ENCODE measurements at places on chromosomes 3 and 15.

DNA sequence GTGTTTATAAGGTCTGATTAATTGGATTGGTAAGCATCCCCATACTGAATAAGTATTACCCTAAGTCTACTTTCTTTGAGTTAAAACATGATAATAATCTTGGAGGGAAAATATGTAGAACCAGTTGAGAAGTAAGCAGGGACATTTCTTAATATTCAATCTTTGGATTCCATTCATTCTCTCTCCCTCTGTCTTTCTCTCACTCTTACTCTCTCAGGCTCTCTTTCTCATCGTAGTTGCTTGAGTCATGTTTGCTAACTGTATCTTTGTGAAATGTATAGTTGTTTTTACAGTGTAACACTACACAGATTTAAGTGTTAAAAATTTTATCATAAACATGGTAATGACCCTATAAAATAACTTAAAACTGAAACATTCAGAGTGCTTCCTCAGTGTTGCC is 163.8 kb downstream of the RSRC1 start:
- no peak for DNase-seq

DNA sequence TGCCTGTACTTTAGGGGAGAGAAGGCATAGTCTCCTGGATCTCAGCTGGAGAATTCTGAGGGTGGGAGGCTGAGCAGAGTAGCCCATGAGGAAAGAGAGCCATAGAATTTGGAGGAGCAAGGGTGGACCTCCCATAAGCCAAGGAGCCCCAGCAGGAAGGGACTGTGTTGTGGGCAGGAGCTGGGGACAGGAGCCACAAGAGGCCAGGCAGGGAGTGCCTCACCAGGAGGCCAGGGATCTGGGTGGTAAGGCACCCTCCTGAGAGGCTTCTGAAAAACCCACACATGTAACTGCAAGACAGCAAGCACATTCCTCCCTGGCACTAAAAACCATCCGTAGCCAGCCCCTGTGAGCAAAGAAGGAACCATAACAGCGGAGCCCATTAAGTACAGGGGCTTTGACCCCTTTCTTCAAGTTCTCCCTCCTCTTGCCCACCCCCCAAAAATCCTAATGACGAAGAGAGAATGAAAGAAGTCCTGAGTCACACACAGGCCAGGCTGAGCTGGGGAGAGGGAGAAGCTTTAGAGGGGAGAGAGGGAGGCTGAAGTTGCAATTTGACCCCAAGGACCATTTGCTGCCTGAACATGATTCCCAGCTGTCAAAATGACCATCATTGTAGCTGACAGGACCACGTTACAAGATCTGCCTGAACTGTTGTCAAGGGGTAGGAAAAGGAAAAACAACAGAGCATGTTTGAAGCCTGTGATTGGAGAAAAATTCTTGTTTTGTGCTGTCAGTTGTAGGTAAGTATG is 82.6 kb downstream of the TRIM42 start:
- no peak for DNase-seq

DNA sequence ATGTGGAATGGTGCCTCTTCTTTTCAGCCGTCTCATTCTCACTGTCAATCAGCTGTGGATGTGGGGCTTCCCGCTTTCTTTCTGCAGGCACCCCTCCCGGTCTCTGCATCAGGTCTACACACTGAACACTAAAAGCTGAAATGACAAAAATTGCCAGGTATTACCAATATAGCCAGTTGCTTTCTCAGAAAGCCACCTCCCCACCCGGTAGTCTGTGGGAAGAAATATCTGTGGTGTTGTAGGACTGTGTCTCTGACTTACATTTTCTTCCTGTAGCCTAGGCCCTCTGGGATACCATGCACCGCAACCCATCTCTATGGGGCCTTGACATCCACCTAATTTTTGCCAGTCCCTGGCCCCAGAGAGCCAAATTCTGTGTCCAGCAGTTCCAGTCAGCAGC is 19.2 kb upstream of the EPHB1 start:
- DNase-seq, result no peak

DNA sequence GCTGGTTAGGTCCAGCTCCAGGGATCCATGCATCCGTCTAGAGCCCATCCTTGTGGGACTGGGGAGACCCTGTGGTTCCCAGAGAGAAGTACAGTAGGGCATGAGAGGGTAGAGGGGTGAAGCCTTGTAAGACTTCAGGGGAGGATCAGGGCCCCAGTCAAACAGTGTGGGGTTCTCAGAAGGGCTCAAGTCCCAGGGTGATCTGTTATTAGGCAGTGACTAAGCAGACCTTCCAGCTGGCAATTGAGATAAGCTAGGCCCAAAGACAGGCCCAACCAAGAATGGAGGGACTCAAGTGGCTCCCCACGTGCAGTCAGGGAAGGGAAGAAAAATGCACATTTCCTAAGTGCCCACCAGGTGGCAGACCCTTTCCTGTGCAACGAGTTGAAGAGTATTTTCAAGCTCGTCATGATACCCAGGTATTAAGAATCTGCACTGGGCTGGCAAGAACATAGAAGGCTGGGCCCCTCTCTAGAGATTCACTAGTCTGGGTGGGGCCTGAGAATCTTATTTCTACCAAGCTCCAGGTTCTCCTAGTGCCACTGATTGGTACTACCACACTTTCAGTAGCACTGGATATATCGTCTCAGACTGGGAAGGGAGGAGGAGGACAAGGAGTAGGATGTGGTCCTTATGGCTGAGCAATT is 240.8 kb downstream of the NR1D2 start:
- peak; percentile 41 for DNase-seq

DNA sequence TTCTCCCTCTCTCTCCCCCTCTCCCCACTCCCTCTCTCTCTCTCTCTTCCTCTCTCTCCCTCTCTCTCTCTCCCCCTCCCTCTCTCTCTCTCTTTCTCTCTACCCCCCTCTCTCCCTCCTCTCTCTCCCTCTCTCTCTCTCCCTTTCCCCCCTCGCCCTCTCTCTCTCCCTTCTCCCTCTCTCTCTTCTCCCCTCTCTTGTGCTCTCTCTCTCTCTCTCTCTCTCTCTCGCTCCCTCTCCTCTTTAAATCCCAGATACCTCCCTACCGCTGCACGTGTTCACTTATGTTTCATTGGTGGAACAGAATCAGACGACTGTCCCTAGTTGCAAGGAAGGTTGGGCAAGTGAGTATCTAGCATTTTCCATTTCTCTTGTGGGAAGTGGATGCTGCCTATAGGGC is 166.5 kb downstream of the EBLN2 start:
- DNase-seq, result no peak

DNA sequence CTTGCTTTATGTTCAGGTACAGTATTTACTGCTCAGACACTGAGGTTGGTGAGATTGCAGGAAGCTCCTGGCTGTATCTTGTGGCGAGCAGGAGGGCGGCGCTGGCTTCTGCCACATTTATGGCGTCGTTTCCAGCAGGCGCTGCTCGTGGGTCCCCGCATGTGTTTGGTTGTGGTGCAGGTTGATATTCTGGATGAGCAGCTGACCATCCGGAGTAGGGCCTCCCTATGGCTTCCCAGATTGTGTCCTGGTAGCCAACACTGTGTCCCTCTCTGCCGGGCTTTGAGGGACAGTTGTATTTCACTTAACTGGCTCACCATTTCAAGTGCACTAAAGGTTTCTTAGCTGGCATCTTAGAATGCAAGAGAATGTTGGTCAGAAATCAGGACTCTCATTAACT is 386.5 kb upstream of the TPM1 start:
- DNase-seq, result no peak

DNA sequence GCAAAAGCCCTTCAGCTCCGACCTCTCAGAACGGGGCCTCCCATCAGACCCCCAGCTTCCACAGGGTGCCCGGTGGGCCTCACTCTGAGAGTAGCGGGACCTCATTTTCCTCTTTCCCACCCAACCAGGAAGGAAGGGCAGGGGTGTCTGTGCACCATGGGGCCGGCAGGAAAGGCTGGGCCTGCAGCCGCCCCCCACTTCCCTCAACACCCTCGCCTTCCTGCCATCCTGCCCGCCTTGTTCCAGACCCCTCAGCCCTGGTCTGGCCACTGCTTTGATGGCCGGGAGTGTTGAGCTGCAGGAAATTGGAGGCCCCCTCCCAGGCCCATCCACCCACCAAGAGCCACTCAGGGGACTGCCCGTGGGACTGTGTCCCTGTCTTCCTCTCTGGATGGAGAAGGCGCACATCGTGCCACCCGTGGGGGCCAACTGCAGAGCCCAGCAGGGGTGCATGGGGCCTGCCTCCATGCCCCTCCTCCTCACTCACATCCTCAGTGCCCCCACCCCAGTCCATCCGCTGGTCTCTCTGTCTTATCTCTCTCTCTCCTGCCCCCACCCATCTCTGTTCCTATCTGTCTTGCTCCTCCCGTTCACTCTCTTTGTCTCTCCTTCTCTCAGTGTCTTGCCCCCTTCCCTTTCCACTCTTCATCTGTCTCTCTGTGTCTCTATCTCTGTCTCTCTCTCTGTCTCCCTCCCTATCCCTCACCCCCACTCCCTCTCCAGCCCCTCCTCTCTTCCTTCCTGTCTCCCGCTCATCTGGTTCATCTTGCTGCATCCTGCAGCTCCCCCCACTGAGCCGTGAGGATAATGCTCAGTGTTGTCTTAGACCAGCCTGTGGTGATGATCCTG is 1.8 kb upstream of the PLXND1 start:
- no peak for DNase-seq

DNA sequence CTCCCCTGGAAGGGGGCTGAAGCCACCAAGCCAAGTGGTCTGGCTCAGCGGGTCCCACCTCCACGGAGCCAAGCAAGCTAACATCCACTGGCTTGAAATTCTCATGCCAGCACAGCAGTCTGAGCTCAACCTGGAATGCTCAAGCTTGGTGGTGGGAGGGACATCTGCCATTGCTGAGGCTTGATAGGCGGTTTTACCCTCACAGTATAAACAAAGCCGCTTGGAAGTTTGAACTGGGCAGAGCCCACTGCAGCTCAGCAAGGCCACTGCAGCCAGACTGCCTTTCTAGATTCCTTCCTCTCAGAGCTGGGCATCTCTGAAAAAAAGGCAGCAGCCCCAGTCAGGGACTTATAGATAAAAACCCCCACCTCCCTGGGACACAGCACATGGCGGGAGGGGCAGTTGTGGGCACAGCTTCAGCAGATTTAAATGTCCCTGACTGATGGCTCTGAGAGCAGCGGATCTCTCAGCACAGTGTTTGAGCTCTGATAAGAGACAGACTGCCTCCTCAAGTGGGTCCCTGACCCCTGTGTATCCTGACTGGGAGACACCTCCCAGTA is 23.2 kb upstream of the IGSF10 start:
- DNase-seq, result no peak

DNA sequence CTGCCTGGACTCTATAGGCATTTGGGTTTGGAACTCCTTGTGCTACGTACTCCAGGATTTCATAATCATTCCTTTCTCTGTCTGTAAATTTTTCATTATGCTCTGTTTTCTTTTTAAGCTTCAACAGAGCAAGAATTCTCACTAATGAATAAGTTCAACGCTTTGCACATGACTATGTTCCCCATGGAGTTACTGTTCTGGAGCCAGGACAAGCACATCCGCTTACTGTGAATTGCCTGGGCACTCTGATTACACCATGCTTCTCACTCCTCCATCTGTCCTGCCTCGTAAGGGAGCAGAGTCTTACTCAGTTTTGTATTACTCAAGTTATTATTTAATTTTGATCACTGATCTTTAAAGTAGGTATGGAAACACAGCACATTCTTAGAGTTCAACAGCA is 472.7 kb downstream of the RAP2B start:
- DNase-seq, result no peak

GRCh38 chr3:17967111-17967510 is 224.7 kb upstream of the TBC1D5 start:
- no peak for DNase-seq

GRCh38 chr3:72274493-72275330 is 489.8 kb upstream of the PROK2 start:
- no peak for DNase-seq

GRCh38 chr3:41598402-41599126 is 363.3 kb downstream of the ULK4 start:
- peak; percentile 5 for DNase-seq

DNA sequence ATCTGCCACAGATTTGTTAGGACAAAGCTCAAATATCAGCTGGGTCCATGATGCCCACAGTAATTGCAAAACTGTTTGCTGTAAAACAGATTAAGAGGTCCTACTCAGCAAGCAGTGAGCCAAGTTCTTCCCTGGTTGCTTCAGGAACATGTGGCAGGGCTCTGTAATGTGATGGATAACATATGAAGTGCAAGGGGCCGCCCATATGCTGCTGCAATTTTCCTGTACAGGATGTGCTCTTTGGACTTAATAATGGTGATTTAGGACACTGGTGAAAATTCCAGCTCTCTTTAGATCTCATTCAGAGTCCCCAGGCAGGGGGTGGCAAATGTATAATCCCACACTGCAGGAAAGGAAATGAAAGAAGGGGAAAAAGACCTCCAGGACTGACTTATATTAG is 289.4 kb downstream of the LSAMP start:
- DNase-seq, result no peak

- no peak for DNase-seq
These were observed 31.8 kb downstream of the ABHD6 start for GRCh38 chr3:58269356-58269755.

Measured in NCI-H1417 (cell line).